ENCODE measurements at places on chromosomes 16 and 17. TPM values are rescaled to one million over a fixed set of nuclear protein-coding genes. Genes with fewer than 3 reads are reported as not detected.
A peak's percentile ranks its signal among the peaks of the same experiment; 100 is the strongest.

- DNase-seq, result no peak
These were observed 111.2 kb upstream of the GSE1 start for GRCh38 chr16:85501900-85502299.

GRCh38 chr16:11342021-11342855, 3.0 kb upstream of the RMI2 start:
- no peak for DNase-seq

- peak; percentile 79 for DNase-seq
These were observed 14.6 kb downstream of the RSL1D1 start for GRCh38 chr16:11836650-11837244.

GRCh38 chr17:42700586-42701289, 18.4 kb downstream of the CNTNAP1 start:
- DNase-seq, result no peak

- no peak for DNase-seq
These were observed 10.8 kb upstream of the ZNF629 start for GRCh38 chr16:30797670-30798309.

DNA sequence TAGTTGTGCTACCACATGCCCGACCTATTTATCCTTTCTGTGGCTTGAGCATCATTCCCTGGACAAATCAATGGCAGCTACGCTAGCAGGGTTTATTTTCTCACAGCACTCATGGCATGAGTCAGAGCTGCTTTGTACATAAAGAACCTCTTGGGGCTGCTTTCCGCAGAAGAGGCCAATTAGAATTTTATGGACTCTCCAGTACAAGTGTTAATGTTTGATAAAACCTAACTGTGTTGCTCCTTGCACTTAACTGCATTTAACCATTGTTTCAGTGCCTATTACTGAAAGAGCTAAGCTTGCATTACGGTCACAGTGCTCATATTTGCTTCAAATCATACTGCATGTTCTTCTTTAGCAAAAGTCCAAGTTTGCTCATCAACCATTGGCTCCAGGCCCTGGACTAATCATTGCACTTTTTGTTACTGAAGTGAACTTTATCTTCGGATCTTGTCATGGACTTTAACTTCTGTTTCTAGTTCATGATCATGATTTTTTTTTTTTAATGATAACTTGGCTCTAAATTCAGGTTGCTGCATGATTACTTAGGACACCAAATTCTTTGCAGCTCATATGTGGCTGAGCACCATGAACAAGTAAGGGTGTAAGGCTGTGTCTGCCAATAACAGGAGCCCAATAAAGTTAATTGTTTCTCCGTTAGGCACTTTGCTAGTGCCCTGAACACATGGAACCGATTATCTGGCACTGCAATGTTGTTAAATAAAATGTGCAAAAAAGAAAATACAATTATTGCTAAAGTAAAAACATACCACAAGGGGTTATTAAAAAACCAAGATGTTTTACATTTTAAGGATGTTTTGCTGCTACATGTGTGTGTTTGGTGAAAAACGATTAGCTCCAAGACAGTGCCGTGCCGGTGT, 492.2 kb downstream of the KCNJ2 start:
- DNase-seq, result peak; percentile 60

- peak; percentile 37 for DNase-seq
These were observed 13.3 kb upstream of the C1QL1 start for GRCh38 chr17:44981221-44981968.

DNA sequence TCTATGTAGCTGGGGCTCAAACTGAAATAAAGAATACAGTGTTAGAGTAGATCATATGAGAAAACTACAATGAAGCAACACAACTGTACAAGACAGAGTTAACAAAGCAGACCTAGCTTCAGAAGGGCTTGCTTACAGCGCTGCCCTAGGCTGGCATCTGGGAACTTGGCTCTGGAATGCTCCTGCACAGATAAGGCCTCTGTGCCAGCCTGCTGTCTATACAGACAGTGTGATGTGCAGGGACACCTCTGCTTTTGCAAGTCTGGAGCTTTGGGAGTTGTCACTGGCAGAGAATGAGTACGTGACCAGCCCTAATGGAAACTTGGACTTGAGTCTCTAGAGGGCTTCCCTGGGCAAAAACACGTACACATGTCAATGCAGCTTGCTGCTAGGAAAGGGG, 32.1 kb upstream of the SLC38A8 start:
- DNase-seq, result no peak

DNA sequence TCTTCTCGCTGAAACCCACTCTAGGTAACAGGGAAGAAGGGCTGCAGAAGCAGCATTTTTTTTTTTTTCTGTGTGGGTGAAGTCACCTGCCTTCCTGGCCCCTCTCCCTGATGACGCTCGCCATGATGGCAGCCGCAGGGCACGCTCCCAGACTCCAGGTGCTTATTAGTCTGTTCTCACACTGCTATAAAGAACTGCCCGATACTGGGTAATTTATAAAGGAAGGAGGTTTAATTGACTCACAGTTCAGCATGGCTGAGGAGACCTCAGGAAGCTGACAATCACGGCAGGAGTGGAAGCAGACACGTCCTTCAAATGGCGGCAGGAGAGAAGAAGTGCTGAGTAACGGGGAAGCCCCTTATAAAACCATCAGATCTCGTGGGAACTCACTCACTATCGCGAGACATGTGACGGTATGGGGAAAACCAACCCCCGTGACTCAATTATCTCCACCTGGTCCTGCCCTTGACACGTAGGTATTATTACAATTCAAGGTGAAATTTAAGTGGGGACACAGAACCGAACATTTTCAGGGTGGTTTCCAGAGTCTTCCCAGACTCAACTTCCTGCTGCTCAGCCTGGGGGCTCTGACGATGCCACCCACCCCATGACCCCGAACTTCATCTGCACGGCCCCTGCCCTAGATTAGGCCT, 34.9 kb upstream of the NLRP1 start:
- no peak for DNase-seq

DNA sequence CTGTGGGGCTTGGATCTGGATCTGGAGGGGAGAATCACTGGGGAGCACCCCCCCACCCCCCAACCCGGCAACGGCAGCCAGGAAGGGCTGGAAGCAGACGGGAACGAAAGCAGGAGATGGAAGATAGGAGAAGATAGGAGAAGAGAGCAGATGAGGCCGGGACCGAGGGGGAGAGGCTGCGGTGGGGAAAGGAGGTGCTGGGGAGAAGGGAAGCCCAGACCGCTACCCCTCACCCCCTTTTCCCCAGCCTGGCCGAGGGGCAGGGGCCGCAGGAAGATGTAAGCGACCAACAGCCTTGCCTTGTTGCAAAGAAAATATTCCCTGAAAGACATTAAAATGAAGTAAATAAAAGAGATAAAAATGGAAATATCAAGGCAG, 26.8 kb upstream of the CBFA2T3 start:
- no peak for DNase-seq

Gene CD300A
- polyA plus RNA-seq, result 2.1 TPM

Measured in muscle of back (tissue), 13 donors.